Activated CD8-positive, alpha-beta memory T cell treated with anti-CD3 and anti-CD28 coated beads, Interleukin-2, amount 10 ng/mL, durations not matched to agents 7 days and 5 days (primary cell): ENCODE measurements at places on chromosomes 5 and 9. TPM values are rescaled to one million over a fixed set of nuclear protein-coding genes. Genes with fewer than 3 reads are reported as not detected.

Gene TEX48
- 1.6 TPM for total RNA-seq

Gene OBP2B
- not detected for total RNA-seq

Gene CTXN3
- not detected for total RNA-seq

Gene CDC20B
- 0.53 TPM for total RNA-seq

Gene PRRX2
- total RNA-seq = 0.28 TPM

Gene EGFLAM
- not detected for total RNA-seq

Gene ETF1
- total RNA-seq = 134 TPM

Gene RASEF
- not detected for total RNA-seq

Gene PCDHGB4
- 0.09 TPM for total RNA-seq

Gene F2R
- 39.7 TPM for total RNA-seq
